GF-D8 (cell line): ENCODE measurements at places on chromosomes 4 and X.

GRCh38 chr4:15343000-15343399, 84.8 kb upstream of the C1QTNF7 start:
- no peak for DNase-seq

GRCh38 chr4:15021311-15021710, 19.0 kb downstream of the CPEB2 start:
- DNase-seq, result no peak

DNA sequence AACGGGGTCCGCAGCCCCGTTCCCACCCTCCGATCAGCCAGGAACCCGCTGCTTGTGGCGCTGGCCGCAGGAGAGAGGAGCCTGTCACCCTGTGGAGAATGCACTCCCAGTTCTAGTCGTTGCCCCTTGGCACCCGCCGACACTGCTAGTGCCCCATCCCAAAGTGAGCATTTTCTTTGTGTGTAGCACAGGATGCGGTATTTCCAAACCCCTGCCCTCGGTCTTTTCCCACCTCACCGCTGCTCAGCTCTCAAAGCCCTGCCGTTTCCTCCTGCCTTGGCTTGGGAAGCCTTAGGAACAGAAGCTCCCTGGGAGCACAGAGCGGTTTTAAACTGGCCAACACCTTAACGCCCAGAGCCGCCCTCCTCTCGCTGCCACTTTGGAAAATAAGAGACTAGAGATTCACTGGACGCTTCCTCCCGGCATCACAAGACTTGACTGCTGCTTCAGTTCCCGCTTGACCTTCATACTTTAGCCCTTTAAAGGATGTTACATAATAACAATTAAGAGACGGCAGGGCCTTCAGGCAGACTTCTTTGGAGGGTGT, 772 bp downstream of the CYP4V2 start:
- peak; percentile 9 for DNase-seq

GRCh38 chr4:148565801-148566200, 123.6 kb upstream of the NR3C2 start:
- no peak for DNase-seq

DNA sequence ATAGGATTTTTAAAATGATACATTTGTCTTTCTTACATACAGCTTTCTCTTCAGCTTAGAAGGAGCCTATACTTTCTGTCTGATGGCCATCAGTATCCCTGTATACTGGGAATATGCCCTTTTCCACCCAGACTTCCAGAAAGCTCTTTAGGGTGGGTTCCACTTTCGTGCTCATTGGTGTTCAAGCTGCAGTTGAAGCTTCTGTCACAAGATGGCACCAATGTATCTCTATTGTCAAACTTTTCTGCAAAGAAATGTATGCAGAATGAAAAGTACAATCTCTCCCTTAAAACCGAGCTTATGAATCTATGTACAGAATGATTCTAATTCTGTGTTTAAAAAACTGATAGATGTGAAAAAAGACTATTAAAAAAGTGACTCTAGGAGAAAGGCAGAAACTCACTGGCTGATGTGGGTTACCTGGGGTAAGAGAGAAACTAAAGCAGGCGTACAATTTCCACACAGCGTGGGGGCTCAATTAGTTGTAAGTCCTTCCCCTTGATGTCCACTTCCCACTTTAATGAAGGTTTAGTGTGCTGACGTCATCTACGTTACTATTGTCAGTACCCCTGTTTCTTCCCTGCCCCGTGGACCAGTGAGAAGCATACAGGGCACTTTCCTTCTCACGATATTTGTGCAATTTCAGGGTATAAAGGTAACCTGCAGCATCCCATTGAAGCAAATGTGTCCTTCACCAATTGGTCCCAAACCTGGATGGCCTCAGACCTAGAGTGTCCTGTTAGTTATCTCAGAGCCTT, 57.3 kb upstream of the TCEAL2 start:
- no peak for DNase-seq

- no peak for DNase-seq
Observed at GRCh38 chr4:154485127-154485773, 6.3 kb downstream of the DCHS2 start.

- DNase-seq, result no peak
Observed at GRCh38 chrX:55129361-55129760, 40.5 kb downstream of the PAGE2 start.
